Mesothelial cell of epicardium (in vitro differentiated cells): ENCODE measurements at places on chromosomes 3 and 15. TPM values are rescaled to one million over a fixed set of nuclear protein-coding genes. Genes with fewer than 3 reads are reported as not detected.

- DNase-seq, result no peak
Measured at GRCh38 chr3:3586843-3587646, 212.2 kb upstream of the LRRN1 start.

The DNAJA4 gene
- 0.13 to 0.18 TPM in 2 of 3 replicates, not detected in the other for total RNA-seq

DNA sequence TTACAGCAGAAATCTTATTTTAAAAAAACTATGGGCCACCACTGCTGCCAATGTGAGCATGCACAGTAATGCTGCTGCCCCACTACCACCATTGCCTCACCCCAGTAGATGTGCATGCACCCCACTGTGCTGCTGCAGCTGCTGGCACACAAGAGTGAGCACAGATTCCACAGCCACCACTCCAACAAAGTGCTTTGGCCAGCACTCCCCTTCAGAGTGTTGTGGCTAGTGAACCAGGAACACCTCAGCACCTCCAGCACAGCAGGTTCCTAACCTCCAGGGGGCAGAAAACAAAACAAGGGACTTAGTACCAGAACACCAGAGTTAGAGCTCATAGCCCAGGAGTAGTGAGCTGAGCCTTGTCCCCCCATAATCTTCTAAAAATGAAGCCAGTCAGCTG is 629.6 kb downstream of the PYDC2 start:
- DNase-seq, result no peak

DNA sequence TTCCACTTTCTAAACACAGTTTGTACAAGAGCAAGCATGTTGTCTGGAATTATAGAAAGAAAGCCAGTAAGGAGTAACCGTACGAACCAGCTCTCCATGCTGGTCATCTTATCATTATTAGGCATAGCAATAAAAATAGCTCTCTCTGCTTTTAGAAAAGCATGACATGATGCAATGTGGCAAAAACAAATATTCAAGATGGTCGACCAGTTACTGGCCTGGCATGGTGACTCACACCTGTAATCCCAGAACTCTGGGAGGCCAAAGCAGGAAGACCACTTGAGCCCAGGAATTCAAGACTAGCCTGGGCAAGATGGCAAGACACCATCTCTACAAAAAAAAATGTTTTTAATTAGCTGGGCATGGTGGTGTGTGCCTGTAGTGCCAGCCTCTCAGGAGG is 2.6 kb upstream of the MAP4 start:
- DNase-seq, result no peak

The CCDC39 gene
- total RNA-seq, result not detected in 3 replicates

The DLL4 gene
- total RNA-seq, result 0.20 to 0.31 TPM (median 0.24 TPM) in 3 replicates
